ENCODE measurements at places on chromosomes 3 and 15.

- DNase-seq: no peak
These were observed 39.3 kb downstream of the FGF7 start for GRCh38 chr15:49462232-49462844.

DNA sequence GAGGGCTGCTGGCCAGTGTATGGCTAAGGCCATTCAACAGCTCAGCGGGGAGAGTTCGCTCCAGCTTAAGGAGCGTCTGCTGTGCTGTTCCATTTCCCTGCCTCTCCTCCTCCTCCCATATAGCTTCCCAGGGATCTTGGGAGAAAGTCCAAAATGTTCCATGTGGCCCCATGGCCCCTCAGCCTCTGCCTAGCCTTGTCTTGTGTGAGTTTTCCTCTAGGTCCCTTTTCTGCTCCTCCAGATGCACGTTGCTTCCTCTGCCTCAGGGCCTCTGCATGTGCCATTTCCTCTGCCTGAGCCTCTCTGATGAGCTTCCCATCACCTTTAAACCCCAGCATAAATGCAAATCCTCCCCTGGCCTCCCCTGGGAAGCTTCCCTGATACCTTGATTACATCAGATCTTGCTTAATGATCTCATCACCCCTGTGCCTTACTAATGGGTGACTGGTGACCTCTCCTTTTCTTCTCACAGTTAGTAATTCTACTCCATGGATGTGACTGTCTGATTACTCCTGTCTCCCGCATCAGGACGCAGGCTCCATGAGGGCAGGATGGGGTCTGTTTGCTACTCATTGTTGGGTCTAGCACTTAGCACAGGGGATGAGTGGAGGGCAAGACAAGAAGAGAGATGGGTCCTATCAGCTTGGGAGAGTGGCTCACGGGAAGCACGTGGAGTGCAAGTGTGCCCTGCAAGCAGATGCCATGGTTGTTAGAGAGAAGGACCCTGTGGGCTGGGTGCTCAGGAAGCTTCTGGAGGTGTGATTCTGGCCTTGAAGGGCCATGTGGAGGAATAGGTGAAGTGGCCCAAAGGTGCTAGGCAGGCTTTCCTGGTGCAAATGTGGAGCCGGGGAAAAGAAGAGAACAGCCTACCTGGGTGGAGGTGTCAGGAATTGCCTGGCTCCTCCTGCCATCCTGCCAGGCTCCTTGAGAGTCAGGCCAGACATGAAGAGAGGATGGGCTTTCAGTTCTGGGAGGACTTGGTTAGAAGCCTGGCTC, 23.8 kb downstream of the ITGA11 start:
- DNase-seq: no peak

- no peak for DNase-seq
These were observed 6.4 kb downstream of the TMIE start for GRCh38 chr3:46707601-46708011.

DNA sequence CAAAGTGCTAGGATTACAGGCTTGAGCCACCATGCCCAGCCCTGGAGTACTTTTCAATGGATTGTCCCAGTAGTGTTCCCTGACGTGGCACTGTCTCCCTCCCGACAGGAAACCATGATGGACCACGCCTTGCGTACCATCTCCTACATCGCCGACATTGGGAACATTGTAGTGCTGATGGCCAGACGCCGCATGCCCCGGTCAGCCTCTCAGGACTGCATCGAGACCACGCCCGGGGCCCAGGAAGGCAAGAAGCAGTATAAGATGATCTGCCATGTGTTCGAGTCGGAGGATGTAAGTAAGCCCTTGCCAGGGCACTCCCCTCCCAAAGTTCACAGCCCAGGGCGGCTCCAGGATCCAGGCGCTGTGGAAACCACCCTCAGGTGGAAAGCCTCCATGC, 168.1 kb downstream of the NSMCE3 start:
- no peak for DNase-seq

GRCh38 chr3:108134555-108134880, 43.7 kb upstream of the CD47 start:
- no peak for DNase-seq

DNA sequence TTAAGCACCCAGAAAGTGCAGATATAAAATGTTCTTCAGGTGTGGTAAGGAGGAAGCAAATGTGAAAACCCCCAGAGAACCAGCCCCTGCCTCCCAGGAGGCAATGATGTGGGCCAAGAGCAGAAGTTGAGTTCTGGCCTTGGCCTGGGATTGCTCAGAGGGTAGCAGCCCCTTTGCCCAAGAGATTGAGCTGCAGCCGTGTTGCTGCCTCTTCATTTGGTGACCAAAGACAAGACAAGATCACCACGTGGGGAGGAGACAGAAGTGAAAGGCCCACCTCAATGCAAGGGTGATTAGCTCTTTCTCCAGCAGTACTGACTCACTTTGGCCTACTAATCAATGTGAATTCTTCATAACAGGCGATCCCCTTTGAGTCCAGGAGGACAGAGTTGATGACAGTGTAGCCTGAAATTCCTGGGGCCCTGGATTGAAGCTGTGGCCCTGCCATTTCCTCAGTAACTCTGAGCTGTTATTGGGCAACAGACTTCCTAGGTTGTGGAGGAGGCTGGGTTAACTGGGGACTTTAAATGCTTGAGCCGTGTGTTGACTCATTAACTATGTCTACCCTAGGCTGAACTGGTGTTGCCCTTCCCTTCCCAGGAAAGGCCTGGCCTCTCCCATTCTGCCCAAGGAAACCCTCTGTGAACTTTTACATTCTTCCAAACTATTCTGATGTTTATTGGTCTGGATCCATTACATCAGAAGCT, 86.5 kb downstream of the ST6GAL1 start:
- DNase-seq: no peak

GRCh38 chr15:90680371-90680935, 36.7 kb upstream of the BLM start:
- no peak for DNase-seq

GRCh38 chr15:59168536-59168935, 38.1 kb upstream of the LDHAL6B start:
- no peak for DNase-seq

- no peak for DNase-seq
These were observed 257.7 kb upstream of the CNTN6 start for GRCh38 chr3:835096-835495.

- DNase-seq: no peak
These were observed 322.7 kb downstream of the SV2B start for GRCh38 chr15:91422797-91423196.

DNA sequence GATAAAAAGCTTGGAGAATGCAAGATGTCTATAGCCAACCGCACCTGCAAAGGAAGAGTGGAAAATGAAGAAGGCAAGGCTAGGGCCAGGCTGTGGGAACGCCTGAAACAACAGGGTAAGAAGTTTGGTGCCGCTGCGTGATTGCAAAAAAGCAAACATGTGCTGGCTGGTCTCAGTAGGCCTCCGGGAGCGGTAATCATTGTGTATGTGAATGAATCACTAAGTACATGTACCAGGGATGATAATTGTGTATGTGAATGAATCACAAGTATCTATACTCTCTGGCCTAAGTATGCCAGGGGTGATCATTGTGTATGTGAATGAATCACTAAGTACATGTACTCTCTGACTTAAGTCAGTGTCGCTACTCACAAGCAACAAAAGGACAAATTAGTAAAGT, 40.3 kb upstream of the PARL start:
- DNase-seq: no peak

DNA sequence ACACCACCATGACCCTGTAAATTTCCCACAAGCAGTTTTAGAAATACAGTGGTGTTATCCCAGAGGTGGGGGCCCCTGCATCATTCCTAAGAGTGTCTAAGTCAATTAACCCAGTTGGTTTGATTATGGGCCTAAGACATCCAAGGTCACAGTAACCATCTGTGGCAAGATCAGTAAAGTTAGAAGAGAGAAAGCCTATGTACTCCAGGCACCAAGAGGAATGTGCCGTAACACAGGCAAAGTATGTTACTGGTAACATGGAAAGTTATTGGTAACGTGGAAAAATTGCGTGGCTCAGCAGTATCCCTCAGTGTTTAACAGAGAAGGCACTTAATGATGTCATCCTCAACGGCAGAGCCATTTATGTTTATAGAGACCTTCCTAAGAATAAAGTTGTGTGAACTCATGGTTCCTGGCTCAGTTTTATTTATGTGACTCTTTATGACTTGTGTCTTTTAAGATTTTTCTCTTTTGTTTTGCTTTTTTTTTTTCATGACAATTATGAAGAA, 144.1 kb upstream of the RASGRP1 start:
- no peak for DNase-seq

- DNase-seq: no peak
These were observed 36.9 kb upstream of the HERC1 start for GRCh38 chr15:63870487-63871209.

- no peak for DNase-seq
These were observed 95.3 kb upstream of the HES1 start for GRCh38 chr3:194040516-194041273.

- no peak for DNase-seq
These were observed 93.9 kb upstream of the RASGRF1 start for GRCh38 chr15:79184465-79184892.

GRCh38 chr3:135556174-135556573, 409.4 kb upstream of the PPP2R3A start:
- DNase-seq: no peak

DNA sequence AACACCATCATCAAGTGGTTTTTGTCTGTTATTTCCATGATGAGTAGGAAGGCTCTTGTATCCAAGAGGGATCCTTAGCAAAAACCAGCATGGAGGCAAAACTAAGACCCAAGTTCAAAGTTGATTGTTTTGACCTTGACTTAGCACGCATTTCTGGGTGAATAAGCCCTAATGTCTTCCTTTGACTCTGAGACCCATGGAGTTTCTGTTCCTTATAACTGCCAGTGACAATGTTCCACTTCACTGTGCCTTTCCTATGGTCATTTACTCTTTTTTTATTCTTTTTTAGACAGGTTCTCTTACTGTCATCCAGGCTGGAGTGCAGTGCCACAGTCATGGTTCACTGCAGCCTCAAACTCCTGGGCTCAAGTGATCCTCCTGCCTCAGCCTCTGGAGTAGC, 118.2 kb upstream of the MRPL3 start:
- no peak for DNase-seq

GRCh38 chr3:52479877-52480575, 15.1 kb upstream of the STAB1 start:
- DNase-seq: no peak

DNA sequence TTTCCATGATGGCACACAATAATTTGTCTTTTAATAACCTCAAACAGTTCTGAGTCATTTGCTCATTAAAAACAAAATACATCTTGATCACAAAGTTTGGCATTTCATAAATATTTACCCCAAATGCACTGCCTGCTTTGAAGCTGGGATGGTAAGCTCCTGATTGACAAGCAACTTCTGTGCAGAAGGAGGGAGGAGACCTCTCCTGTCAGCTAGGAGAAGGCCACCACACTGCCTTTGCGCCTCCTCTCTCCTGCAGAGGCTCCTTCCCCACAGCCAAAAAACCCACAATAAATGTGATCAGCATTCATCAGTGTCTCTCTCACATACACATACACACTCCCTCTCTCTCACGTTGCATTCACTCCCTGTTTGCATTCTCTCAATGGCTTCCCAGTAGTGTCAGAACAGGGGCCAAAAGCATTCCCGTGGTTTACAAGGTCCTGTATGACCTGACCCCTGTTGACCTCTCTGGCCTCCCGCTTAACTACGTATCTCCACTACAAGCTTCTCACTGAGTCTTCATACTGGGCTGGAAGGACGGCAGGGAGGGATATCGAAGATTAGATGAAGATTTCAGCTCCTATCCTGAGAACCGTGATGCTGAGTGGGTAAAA, 216.4 kb downstream of the FOXP1 start:
- no peak for DNase-seq

GRCh38 chr15:93210995-93211394, 122.0 kb upstream of the RGMA start:
- DNase-seq: no peak

- no peak for DNase-seq
These were observed 40.3 kb downstream of the WDR76 start for GRCh38 chr15:43867096-43867495.

DNA sequence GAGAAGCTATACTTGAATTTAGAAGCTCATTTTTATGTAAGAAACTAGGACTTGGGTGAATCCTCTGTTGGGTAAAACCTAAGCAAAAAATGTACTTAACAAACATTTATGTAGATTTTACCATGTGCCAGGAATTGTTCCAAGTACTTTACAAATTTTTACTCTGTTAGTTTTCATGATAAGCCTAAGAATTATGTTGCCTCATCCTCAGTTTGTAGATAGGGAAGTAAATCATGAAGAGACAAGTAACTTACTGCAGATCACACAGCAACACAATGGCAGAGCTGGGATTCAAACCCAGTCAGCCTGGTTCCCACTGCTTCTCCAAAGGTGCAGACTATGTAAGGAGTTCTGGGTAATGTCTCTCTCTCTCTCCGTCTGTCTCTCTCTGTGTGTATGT, 169.9 kb downstream of the DIPK2A start:
- no peak for DNase-seq

DNA sequence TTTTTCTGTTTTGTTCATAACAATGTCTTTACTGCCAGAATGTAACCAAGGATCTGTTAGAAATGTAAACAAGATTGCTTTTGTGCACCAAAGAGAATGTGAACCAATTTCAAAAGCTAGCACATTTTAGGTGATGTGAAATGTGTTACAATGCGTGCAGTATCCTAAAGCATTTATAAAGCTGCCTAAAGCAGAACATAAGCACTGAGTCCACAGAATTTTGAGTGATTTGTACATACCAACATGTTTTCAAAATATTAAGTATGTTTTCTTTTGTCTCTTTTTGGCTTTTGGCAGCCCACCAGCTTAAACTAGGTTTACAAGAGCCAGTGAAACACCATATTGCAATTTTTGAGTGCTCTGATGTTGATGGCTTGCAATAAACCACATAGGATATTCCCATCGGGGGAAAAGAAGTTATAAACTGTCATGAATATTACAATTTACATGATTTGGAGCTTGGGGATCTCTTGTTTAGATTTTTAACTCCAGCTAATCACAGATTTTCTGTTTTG, 364.0 kb downstream of the ZIC1 start:
- DNase-seq: no peak

DNA sequence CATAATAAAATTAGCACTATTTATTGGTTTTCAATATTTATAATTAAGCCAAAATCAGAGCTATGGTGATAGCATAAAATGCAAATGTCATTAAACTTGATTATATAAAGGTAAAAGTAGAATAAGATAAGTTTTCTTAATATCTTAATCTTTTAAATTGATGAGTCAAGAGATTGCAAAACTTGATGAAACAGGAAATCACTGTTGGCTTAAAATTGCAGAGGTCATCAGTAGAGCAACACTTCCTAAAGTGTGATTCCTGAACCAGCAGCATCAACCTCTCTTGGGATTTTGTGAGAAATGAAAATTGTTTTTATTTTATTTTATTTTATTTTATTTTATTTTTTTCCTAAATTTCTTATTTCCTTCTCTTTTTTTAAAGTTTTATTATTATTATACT, 226.4 kb upstream of the CTDSPL start:
- DNase-seq: no peak

Data from C1 segment of cervical spinal cord (tissue), 14 donors.